Small intestine (tissue), 16 donors: ENCODE measurements at places on chromosomes 4 and X.

DNA sequence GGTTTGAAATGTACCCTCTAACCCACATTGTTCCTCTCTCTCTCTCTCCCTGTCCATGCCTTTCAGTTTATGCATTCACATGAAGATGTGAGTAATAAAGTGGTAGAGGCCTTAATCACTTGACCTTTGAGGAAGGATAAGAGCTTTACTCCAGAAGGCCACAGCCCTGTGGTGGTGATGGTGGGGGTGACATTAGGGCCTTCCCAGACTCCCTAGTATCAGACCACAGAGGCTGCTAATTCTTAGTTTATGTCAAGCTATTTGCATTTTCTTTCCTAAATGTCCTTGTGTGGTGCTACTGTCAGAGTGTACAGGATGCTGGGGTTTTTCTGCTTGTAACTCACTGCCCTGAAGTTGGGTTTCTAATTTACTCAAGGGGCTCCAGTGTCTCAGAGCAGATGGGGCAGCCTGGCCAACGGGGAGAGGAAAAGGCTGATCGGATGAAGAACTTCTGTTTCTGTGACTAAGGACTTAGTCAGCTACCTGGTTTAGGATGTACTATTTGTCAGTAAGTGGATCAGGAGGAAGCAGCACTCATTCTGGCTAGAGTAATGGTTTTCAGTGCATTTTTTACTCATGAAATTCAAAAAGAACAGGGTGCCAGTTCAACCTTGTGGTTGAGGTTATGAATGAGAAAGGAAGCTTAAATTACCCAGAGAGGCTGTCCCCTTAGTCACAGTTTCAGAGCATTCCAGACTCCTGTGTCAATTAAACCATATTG, 509.6 kb upstream of the DIPK2B start:
- DNase-seq: no peak

DNA sequence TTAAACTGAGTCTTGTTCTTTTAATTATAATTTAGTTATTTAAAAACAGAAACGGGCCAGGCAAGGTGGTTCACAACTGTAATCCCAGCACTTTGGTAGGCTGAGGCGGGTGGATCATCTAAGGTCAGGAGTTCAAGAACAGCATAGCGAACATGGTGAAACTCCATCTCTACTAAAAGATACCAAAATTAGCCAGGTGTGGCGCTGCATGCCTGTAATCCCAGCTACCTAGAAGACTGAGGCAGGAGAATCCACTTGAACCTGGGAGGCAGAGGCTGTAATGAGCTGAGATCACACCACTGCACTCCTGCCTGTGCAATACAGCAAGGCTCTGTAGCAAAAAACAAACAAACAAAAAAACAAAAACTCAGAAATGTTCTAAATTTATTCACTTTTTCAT, 852.9 kb downstream of the TECRL start:
- DNase-seq: no peak

- DNase-seq: no peak
These were observed 348.1 kb downstream of the RAPGEF2 start for GRCh38 chr4:159451006-159451405.

DNA sequence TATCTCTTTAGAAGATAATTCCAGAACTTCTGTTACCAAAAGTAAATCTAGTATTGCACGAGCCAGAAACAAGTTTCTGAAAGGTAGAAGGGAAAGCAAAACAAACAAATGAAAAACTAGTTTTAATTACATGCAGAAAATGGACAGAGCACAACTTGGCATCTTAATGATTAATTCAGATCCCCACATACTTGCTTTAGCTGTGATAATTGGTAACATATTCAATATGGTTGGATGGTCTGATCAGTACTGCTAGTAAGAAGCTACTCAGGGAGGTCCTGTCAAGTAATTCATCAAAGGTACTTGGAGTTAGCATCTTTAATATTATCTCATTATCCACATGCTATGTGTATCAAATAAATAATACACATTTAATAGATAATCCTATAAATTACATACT, 204.3 kb downstream of the TRAM1L1 start:
- DNase-seq: no peak

DNA sequence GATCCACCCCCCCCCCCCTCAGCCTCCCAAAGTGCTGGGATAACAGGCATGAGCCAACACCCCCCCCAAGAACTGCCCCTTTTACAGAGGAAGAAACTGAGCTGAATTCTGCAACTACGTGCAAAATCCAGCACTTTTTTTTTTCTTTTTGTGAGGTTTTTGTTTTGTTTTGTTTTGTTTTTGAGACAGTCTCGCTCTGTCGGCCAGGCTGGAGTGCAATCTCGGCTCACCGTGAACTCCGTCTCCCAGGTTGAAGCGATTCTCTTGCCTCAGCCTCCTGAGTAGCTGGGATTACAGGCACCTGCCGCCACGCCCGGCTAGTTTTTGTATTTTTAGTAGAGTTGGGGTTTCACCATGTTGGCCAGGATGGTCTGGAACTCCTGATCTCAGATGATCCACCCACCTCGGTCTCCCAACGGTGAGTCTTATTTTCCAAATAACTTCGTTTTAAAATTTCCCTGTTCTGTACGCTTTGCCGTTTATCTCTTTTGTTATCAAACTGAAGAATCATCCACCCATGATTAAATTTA, 4.9 kb downstream of the CRLF2 start:
- DNase-seq: no peak

DNA sequence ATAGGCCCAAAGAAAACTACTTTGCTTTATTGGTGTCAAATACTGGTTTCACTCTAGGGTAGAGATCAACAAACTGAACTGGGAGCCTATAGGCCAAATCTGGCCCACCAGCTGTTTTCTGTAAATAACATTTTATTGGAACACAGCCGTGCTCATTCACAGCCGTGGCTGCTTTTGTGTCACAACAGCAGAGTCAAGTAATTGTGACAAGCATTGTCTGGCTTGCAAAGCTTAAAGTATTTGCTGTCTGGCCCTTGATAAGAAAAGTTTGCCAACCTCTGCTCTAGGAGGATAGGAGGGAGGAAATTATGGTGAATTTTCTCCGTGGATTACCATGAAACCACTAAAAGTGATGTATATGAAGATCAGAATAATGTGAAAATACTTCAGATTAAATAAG, 53.4 kb downstream of the GPAT3 start:
- no peak for DNase-seq

- DNase-seq: no peak
These were observed 2224.0 kb upstream of the AGA start for GRCh38 chr4:179666226-179666625.

GRCh38 chr4:90545380-90545779, 418.2 kb downstream of the CCSER1 start:
- DNase-seq: no peak

DNA sequence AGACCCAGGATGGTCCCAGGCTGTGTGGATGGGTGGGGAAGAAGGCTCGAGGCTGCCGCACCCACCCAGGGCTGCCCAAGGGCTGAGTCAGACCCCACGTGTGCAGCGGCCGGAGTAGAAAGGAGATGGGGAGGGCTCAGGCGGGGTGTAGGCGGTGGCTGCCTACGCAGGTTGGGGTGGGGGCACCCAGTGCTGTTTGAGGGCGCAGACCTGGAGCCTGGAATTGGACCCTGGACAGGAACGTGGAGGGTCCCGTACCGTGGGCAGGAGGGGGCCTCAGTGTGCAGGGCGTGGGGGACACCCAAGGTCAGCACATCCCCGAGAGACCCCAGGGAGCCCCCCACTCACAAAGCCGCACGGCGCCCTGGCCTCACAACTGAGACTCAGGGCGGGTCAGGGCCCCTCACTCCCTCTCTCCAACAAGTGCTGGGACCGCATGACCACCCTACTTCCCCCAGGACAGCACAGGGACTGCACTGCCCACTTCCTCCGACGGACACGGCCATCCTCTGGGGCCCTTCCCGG, 79.9 kb downstream of the FAM53A start:
- DNase-seq: no peak

DNA sequence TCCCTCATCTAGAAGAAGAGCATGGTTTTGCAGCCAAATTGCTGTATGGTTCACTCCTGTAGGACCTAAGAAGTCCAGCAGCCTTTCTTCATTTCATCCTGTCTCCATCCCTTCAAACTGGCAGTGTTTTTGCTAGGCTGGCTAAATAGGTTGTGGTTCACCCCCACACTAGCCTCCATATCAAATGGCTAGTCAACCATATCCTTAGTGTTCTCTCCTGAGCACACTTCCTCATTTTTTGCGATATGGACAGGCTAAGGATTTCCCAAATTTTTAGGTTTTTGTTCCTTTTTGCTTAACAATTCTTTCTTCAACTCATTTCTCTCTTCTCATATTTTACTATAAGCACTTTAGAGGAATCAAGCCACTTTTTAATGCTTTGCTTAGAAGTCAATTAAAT, 98.8 kb upstream of the NOCT start:
- DNase-seq: no peak

DNA sequence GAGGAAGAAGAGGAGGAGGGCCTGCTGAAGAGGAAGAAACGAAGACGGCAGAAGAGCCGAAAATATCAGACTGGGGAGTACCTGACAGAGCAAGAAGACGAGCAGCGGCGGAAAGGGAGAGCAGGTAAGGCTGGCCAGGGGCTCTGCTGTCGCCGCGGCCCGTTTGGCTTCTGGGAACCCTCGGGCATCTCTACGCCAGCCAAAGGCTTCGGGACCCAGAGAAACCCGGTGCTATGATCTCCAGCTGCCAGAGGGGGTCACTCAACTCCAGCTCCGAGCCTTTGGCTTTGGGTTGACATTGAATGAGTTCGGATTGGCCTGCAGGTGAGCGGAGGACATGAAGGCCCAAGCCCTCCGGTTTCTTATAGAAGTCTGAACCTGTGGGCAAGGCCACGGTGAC, 42.8 kb downstream of the BCORL1 start:
- DNase-seq: no peak

DNA sequence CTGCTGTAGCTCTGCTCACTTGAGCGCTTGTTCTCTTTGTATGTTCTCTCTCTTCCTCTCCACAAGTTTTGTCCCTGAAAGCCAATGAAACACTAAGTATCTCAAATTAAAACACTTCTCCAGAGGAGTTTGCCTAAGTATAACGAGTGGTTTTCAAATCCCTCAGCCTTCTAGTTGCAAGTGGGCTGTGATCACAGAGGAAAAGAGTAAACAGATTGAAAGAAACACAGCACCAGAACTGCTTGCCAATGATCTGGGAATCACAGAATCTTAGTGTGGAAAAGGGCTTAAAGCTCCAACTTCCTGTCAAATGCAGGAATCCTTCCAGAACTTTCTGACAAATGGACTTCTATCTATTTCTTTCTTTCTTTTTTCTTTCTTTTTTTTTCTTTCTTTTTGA, 4.8 kb upstream of the PRSS12 start:
- no peak for DNase-seq
